ENCODE measurements at places on chromosomes 16 and 17.

- DNase-seq: no peak
These were observed 2.0 kb downstream of the TUBD1 start for GRCh38 chr17:59890720-59891119.

- DNase-seq: peak; percentile 31
These were observed 43.9 kb upstream of the TEX2 start for GRCh38 chr17:64306850-64307463.

DNA sequence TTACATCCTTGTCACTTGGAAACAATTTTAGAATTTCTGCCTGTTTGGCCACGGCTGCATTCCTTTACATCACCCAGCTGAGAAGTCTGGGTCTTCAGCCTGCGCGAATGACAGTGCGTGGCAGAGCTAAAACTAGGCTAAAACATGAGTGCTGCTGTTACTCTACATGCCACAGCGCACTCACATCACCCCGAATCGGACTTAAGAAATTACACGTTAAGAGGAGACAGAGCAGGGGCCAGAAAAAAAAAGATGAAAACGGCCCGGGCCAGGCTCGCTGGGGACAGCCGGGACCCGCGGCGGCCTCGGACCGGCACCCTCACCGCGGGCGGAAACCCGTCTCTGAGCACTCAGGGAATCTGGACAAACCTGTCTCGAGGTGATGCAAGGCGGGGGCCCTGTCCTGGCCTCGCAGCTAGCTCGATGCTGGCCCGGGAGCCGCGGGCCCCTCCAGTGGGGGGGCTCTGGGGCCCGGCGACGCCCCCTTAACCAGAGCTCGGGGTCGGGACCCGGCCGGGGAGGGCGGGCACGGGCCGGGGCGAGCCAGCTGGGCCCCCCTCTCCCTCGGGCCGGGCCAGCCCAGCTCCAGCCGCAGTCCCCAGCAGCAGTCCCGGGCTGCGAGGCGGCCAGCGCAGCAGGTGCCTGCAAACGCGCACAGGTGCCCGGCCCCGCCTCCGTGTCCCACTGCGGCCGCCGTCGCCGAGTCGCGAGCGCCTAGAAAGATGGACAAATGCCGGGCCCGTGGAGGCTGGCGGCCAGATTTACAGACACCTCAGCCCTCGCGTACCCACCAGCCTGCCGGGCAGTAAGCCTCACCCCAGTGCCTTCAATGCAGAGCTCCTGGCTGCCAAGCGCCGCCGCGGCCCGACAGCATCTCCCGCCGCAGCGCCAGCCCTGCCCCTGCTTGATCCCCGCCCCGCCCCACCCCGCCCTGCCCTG lies at the start of gene AKTIP:
Gene AKTIP (minus strand): TSS at position 879 of the 939 bp plus-strand sequence. CDS start 2,950 bp downstream, outside the sequence.
- peak; percentile 43 for DNase-seq

DNA sequence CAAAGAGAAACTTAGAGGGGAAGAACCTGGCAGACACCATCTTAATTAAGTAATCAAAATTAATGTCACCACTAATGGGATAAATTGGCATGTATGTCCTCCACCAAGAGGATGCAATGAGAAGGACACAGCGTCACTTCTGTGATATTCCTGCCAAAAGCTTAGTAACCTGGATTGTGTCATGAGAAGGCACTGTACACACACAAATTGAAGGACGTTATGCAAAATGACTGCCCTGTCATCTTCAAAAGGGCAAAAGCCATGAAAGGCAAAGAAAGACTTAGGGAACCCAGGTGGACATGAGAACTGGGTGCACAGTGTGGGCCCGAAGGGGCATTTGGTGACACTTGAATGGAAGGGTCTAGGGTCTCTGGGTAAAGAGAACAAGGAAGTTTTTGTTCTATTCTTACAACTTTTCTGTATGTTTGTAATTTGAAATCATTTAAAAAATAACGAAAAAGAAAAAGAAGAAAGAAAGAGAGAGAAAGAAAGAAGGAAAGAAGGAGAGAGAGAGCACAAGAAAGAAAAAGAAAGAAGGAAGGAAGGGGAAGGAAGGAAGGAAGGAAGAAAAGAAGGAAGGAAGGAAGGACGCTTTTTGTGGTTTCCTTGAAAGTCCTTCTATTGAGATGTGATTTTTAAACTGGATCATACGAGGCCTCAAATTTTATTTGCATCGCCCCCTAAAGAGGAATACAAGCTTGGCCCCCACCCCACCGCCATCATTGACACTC lies 4.0 kb upstream of the APOH start:
- DNase-seq: no peak

DNA sequence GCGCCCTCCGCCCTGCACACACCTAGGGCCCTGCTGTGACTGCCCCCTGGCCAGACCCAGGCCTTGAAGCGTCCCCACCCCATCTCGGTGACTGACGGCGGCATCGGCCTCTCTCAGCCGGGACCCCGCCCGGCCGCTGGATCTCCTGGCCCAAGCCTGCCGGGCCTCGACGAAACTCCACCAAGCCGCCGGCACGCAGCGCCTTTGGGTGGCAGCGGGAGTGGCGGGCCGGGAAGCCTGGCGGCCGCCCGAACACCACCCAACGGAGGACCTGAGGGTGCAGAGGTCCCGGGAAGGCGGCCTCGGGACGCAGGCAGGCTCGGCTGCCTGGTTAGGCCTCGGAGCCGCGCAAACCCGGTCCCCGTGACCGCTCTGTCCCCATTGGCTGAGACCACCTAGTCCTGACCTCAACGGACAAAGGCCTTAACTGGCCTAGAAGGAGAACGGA lies 12.0 kb upstream of the TMEM97 start:
- no peak for DNase-seq

DNA sequence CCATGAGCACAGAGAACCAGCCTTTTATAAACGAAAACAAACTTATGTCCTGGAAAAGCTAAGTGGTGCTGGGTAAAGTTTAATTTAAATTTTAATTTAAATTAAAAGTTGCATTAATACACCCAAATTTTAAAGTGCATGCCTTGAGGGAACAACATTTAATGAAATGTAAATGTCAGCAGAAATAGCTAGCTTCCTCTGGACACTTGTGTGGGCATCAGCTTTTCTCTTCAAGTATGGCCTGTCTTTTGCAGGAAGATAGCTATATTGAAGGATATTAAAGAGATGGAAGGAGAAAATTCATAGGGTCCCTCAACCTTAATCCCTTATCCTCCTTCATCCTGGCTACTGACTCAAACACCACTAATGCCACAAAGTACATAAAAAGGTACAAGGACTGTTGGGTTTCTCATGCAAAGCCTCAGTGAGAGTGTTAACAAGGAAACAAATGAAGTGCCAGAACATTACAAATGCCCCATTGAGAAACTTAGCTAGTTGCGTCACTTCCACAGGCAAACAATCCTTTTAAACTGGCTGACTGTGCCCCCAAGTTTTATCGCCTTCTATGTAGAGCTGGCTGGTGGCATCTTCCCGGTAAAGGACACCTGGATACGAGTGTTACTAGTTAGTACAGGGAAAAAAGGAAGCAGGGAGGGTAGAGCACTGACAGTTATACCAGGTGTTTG lies 14.1 kb downstream of the PHF12 start:
- DNase-seq: no peak

DNA sequence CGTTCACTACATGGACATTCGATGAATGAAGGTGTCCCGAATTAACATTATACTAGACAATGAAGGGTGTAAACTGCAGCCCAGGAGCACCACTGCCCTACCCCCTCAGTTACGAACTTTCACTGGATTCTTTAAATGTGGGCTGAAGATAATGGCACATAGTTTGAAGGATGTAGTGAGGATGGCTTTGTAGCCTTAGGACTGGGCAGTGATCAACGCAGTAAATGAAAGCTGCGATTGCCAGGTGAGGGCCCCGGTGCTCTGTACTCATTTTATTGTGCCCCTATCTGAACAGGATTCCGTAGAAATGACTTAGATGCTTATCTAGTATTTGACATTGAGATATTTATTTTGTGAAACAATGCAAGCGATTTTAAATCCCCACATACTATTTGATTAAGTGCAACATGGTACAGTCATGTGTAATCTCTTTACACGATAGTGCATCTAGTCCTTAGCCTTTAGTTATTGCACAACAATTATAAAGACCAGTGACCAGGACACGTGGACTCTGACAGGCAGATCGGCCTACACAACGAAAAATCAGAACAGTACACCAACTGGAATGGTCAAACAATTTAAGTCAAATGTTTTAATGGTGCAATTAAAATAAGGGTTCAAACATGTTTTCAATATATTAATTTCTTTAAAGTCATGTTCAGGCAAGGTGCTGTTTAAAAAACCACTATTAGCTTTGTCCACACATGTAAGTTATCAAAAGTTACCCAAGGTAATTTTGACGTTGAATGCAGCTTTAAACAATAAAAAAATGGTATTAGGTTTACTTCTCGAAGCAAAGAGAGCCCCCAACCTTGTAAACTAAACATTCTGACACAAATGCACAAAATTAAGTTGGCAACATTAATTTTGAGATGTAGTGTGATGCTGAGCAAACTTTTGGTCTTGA lies 17.4 kb upstream of the ERN1 start:
- no peak for DNase-seq

- DNase-seq: no peak
These were observed 120.6 kb downstream of the XYLT1 start for GRCh38 chr16:17350207-17350606.

DNA sequence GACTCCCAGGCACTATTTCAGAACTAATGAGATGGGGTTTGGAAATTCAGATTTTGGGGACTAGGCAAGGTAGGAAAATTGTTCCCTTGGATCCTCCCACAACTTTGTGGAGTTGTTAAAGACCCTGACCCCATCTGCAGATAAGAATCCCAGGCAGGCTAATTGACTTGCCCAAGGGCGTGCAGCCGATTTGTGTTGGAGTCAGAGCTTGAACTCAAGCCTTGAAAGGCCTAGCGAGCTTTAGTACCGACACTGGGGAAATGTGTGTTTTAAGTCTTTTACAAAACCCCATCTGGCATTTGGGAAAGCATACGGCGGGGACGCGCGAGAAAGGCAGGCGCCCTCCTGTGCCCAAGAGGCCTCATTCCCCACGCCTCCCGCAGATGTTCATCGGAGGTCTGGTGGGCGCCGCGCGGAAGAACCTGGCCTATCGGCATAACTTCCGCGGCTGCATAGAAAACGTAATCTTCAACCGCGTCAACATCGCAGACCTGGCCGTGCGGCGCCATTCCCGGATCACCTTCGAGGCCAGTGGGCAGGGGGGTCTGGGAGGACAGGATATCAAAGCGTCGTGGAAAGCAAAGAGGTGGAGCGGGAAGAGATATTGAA lies 4.3 kb downstream of the CNTNAP1 start:
- no peak for DNase-seq

- no peak for DNase-seq
These were observed 8.8 kb upstream of the ZNF263 start for GRCh38 chr16:3274490-3274889.

DNA sequence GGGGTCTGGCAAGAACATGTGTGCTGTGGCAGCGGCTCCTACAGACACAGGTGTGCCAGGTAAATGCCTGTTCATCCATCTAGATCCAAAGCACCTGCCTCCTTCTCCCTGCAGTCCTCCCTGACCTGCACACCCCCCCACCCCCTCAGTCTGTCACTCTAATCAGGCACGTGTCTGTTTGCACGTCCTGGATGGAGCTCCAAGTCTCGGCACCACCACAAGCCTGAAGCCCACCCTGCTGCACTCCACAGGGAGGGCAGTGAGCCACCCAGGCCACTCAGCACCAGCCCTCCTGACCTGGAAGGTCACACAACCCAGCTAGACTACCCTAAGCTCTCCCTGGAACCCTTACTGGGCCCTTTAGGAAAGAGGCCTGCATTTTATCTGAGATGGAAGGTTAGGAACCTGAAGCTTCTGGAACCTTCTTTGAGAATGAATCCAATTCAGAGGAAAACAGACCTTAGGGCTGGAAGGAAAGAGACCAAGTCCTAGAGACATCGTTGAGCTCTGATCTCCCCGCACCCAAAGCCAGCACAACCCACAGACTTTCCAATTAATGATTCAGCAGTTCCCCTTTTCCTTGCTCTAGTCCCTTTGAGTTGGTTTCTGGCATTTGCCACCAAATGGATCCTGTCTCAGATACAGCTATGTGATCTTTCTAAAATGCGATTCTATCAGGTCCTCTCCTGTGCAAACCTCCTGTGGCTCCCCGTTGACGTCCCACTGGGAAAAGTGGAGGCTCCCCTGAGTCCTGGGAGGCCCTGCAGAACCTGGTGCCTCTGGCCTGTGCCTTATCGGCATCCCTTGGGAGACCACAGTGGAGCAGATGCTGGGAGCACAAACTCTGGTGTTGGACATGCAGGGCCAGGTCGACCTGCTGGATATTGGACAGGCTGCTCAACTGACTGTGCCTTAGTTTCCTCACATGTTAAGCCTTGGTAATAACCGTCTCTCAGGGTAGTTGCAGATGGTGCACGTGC lies 67.9 kb downstream of the PRMT7 start:
- DNase-seq: no peak

DNA sequence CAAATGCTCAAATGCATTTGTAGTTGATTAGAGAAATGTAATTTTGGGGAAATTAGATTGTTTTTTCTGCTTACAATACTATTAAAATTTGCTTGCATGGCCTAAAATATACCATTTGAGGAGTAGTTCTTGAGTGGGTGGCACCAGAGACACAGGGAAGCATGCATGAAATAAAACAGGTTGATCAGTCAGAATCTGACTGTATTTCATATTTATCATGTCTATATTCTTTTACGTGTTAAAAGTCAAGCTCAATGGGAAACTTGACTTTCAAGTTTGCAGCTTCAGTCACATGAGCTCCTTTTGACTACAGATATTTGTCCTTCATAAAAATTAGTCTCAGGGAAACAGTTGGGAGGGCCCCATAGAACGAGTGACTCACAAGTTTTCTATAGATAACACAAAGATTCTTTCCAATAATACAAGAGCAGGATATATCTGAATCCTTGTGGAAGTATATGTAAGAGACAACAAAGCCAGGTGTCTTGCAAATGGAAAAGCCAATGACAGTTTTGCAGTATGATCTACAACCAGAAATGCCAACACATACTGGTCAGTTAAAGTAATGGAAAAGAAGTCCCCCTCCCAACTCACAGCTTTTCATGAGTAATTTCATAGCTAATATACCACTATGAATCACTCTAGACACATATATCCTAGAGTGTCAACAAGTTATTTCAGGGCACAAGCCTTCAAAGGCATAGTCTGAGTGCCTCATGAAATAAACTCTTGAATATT lies 42.2 kb upstream of the CORO6 start:
- DNase-seq: no peak

- DNase-seq: peak; percentile 47
These were observed 707 bp downstream of the NUFIP2 start for GRCh38 chr17:29292992-29293889.

DNA sequence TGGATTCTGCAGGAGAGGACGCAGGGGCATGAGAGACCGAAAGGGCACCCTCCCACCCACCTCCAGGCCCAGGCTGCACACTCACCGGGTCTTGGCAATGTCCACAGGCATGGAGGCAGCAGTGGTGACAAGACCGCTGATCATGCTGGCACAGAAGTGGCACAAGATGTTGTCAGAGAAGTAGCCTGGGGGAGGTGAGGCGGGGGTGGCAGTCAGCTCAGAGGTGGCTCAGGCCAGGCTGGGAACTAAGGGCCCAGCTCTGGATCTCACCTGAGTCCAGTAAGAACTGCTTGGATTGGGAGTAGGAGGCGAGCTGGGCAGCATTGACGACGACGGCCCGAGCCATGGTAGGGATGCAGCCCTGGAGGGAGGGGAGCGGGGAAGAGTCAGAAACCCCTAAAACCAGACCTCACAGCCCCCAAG lies 1.8 kb downstream of the SLC25A11 start:
- no peak for DNase-seq

GRCh38 chr17:3002538-3003295 lies 60.7 kb downstream of the OR1D5 start:
- DNase-seq: no peak
